ENCODE measurements at places on chromosomes 11 and 22.

GRCh38 chr11:12716816-12717215, 42.6 kb downstream of the TEAD1 start:
- no peak for DNase-seq

GRCh38 chr11:73584831-73585230, 13.1 kb downstream of the FAM168A start:
- no peak for DNase-seq

DNA sequence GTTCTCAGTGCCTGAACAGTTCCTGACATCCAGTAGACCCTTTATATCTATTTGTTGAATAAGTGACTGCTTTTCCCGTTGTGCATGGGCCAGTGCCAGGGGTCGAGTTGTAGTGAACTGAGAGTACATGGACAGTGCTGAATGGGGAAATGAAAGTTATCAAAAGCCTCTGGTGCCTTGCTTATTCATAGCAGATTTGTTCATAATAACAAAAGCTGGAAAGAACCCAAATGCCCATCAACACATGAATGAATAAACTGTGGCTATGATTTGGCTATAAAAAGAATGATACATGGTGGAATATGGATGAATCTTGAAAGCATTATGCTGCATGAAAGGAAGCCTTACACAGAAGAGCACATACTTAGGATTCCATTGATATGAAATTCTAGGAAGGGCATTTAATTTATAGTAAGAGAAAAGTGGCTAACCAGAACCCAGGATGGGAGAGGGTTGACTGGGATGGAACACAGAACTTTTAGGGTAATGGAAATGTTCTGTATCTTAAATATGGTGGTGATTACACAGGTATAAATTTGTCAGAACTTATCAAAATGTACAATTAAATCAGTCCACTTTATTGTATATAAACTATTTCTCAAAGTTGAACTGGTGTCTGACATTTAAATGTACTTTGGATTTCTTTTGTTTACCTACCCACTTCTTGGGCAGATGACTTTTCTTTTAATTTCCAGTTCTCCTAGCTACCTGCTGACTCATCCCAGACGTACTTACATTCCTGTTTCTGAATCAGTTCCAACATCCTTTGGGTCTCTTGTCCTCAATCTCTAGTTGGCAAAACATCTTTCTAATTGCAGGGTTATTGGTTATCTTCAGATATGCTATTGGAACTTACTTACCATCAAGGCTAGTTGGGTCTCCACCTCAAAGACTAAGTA, 42.8 kb downstream of the PACS1 start:
- DNase-seq, result no peak

DNA sequence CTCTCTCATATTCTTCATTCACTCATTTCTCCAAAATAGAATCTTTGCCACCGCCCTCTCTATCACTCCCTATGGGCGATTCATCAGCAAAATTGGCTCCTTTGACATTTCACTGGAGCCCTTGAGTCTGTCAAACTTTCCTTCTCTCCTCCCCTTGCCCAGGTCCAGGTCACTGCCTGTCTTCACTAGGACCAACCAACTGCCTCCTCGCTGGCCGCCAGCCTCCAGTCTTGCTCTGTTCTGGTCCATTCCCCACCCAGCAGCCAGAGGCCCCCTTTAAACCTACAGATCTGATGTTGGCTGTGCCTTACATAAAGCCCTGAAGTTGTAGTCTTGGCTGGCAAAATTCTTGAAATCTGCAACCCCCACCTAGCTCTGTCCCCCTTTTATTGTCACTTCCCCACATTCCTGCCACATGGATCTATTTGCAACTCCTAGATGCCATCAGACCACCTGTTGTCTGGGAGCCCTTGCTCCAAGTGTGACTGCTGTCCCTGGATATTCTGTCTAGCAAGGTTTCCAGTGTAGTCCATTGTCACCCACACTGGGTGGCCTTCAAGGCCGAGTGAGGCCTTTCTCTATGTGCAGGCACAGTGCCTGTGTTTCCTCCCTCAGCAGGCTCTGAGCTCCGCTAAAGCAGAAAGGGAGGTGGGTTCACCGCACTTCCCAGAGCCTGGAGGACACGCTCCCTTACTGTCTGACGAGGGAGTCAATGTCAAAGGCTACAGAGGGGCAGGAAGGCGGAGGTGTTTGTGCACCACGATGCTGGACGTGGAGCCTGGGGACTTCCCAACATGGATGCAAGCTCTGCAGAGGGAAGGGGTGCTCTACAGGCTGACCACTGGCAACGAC, 25.5 kb downstream of the MYEOV start:
- DNase-seq, result no peak

- DNase-seq, result no peak
Measured at GRCh38 chr11:1229471-1230120, 6.7 kb downstream of the MUC5B start.

GRCh38 chr11:267491-267994, 10.7 kb upstream of the NLRP6 start:
- no peak for DNase-seq

GRCh38 chr11:99693941-99694492, 673.3 kb downstream of the CNTN5 start:
- DNase-seq, result peak; percentile 89

DNA sequence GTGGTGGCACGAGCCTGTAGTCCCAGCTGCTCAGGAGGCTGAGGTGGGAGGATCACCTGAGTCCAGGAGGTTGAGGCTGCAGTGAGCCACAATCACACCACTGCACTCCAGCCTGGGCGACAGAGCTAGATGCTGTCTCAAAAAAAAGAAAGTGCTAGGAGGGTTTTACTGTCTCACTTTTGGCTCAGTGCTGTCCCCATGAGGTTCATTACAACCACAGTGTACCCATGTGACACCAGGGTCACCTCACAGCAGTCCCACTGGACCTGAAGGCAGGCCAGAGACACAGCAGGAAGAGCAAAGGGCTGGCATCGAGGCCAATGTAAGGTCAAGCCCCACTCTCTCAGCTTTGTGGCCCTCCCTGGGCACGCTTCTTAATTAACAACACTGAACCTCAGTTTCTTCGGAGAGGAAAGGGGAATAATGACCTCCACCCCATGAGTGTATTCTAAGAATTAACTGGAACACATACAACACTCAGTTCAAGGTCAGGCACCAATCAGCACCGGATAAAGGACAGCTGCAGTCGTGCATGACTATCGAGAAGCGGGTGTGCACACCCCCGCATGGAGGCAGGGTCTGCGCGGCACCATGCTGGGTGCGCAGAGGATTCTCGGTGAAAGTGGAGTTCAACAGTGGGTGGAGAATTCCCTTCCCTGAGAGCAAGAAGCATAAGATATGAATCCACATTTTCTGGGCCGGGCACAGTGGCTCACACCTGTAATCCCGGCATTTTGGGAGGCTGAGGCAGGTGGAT, 30.9 kb upstream of the BAIAP2L2 start:
- no peak for DNase-seq

DNA sequence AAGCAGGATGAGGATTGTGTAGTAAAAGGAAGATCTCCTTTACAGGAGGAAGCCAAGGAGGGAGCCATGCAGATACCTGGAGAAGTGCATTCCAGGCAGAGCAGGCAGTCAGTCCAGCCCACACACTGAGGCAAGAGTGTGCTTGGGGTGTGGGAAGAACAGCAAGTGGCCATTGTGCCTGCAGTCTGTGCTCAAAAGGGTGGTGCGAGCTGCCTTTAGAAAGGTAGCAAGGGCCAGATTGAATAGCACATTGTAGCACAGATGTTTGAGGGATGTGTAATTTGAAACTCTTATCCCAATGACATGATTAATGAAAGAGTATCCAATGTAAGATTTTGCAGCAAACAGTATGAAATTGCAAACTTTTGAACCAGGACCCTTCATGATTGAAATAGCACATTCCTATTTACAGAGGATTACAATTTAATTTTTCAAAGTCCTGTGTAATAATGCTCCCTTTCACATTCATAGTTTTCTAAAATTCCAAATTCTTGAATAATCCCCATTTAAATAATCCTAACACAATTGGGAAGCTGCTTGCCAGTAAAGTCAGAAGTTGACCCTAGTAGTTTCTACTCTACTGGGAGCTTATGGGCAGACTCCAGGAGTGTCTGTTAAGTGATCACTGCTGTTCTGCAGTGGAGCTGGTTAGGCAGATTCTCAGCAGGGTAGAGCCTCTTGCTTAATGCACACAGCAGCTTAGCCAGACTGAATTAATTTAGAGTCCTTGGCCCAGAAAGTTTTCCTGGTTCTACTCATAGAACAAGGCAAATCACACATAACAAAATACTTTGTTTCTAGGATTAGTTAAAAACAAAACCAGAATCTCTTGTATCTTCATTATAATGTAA, 78.1 kb downstream of the CYB5R2 start:
- no peak for DNase-seq

DNA sequence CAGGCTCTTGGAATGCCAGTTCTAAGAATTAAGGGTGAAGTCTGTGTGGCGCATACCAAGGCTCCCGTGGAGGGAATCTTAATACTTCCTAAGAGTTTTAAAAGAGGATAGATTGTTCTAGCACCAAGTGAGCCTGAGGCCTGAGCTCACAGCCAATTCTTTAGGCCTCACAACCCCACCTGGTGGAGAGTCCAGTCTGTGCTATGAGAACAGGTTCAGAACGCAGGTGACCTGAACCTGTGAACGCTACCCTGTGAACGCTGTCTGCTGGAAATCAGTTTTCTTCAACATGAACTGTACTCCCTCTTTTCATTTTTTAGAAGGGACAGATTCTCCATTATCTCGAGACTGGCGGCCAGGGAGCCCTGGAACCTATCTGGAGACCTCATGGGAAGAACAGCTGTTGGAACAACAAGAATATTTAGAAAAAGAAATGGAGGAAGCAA, 43.2 kb upstream of the DLAT start:
- DNase-seq, result peak; percentile 60

DNA sequence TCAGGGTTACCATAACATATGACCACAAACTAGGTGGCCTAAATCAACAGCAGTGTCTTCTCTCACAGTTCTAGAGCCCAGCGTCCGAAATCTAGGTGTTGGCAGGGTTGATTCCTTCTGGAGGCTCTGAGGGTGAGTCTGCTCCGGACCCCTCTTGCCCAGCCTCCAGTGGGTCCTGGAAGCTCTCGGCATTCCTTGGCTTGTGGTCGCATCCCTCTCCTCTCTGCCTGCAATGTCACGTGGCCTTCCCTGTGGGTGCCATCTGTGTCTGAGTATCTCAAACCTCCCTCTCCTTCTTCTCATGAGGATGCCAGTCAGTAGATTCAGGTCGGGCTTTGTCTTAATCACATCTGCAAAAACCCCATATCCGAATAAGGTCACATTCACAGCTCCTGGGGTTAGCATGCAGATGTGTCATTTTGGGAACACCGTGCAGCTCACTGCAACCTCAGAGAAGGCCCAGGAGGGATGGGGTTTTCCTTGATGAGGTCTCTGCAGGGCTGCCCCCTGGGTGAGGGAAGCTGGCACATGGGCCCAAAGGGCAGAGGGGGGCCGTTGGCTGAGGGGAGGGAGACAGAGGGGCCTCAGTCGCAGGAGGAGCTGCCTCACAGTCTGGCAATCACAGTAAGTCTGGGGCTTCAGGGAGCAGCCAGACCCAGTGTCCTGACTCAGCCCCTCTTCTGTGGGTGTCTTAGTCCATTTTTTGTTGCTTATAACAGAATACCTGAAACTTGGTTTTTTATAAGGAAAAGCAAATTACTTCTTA, 41.2 kb downstream of the PARVG start:
- no peak for DNase-seq

DNA sequence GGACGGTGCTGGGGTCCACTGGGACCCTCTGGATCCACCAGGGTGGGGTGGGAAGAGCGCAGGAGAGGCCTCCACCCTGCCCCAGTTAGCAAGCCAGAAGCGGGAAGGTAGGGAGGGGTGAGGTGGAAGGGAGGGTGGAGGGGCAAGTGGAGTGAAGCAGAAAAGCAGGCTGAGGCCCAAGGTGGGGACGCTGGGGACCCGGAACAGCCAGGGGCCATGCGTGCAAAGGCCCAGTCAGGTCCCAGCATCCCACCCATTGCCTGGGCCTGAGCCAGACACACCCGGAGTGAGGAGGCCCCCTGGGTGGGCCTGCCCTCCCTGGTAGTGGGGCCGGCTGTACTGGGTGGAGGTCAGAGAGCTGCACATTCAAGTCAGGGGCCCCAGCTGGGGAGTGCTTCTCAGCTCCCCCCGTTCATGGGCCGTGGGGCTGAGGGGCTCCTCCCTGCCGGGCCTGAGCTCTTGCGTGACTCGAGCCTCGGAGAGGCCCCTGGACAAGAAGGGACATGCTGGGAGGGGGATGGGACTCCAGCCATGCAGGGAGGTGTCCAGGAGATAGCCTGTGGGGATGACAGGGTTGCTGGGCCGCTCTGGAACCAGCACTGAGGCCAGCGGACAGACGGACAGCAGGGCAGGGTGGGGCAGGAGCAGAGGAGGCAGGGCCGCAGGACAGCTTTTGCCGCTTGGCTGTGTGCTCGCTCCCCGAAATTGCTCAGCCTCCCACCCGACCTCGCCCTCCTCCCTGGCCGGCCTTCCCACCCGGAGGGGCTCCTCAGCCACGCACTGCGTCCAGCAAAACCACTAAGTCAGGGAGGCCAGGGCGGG, 7.7 kb downstream of the TNNT3 start:
- no peak for DNase-seq

GRCh38 chr11:119936426-119936825, 201.5 kb downstream of the TRIM29 start:
- DNase-seq, result no peak
